ENCODE measurements at places on chromosomes 5 and 9.

DNA sequence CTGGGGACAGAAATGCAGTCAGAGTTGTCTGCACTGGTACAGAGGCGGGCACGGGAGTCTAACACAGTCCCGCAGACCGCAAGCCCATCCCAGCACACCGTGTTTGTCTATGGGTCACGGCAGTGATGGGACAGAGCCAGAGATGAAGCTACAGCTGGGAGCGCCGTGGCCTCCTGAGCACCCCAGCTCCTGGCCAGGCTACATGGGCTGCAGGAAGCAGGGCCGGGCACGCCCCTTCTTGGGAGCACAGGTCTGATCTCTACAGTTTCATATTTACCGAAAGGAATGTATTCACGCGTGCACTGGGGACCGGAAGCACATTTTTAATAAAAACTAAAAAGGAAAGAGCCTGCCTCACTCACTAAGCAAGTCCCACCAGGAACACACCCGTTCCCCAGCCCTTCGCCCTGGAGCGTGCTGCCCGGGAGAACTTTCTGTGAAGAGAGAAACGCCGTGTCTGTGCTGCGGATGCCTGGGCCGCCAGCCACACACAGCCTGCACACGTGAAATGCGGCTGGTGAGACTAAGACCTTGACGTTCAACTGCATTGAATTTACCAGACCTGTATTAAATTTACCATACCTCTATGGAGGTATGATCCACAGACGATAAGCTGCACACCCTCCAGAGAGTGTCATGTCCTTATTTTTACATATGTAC lies 81.1 kb downstream of the VAV2 start:
- no peak for DNase-seq

DNA sequence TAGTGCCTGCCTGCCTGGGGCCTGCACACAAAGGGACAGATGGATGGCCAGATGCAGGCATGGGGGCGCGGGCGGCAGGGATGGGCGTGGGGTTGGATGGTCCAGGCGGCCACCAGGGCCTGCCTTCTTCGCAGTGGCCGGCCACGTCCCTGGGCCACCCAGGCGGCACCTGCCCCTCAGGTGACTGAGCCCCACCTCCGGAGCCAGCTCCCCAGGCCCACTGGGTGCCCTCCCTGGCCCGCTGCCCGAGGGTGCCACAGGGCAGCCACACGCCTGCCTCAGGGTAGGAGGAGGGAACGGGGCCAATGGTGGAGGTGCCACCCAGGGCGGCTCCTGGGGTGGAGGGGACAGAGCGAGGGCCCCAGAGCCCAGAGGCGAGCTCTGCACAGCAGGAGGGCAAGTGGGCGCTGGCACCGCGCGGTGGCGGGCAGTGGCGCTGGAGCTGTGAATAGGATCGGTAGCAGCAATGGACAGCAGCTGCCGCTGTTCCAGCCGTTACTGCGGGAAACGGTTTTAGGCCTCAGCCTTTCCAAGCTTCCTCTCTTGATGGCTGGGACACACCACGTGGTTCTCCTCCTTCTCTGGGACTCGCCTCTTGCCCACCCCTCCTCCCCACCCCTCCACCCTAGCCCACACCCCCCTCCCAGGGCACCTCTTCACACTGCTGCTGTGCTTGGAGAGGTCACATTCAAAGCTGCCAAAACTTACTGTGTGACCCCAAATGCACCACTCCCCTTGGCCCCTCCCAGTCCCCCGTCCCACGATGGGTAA lies 19.1 kb downstream of the LHX3 start:
- DNase-seq, result no peak

- DNase-seq, result peak; percentile 42
These were observed 46.6 kb downstream of the CYFIP2 start for GRCh38 chr5:157312492-157312891.

- DNase-seq, result no peak
These were observed 680 bp downstream of the GLRA1 start for GRCh38 chr5:151923866-151924476.

- DNase-seq, result no peak
These were observed 60.6 kb upstream of the GRIA1 start for GRCh38 chr5:153429761-153430380.

- DNase-seq, result no peak
These were observed 77.9 kb upstream of the VPS13A start for GRCh38 chr9:77099388-77099787.

DNA sequence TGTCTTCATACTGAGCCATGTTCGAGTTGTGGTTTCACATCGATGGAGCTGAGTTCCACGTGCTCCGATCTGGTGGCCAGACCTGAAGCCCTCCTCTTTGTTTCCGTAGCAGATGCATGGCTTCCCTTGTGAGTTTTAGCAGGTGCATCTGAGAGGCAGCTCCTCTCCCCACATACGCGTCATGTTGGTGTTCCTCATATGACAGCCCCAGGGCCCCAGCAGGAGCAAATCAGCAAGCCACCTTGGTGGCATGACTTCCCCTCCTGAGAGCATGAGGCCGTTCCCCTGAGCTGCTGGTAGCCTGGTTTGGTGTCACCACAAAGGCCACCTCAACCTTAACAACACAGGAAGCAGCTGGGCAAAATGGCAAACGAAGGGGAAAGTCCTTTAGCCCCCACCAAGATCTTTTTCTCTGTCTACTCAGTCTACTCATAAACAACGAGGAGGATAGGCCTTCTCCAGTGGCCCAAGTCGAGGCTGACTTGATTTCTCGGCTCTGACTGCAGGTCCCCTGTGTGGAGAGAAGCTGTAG lies 5.9 kb downstream of the CYFIP2 start:
- no peak for DNase-seq

DNA sequence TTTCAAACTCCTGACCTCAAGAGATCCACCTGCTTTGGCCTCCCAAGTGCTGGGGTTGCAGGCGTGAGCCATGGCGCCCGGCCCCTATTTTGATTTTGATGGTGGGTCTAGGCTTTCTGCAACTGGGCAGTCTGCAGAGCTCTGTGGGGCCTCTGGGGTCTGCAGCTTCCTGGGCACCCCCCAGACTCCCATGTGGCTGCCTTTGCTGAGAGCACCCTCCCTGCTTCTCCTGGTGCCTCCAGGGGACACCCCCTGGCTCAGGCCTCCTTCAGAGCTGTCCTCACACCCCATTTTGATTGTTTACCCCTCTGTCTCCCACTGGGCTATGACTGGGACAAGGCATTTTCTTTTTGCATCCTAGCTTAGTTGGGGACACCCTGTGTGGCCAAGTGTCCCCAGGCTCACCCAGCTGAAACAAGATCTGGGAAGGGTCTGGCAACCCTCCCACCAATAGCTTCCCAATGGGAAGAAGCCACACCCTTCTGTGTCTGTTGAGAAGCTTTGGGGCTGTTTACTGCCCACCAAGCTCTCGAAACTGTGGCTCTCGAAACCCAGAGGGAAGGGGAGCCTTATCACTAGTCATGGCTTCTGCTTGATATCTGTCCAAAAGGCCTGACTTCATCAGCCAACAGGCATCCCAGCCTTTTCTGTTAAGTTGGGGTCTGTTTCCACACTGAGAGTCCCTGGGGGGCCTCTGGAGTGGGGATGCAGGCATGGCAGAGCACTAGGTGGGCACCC lies 204.4 kb upstream of the IER5L start:
- no peak for DNase-seq
